ENCODE measurements at places on chromosomes 6 and 20. TPM values are rescaled to one million over a fixed set of nuclear protein-coding genes. Genes with fewer than 3 reads are reported as not detected.

DNA sequence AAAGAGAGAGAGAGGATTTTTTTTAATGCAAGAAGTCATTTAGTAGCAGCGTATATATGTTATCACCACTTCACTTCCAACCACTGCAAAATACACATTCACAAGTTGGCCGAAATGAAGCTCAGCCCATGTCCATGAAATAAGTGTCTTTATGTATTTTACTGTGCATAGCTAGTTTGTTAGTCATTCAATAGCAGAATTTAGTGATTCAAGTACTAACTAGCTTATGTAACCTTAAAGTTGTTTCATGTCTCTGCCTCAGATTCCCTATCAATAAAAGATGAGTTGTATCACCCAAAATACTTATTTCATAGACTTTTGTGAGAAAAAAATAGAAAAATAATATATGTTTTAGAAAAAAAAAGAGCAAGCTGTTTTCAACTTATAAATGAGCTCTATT is 153.7 kb upstream of the PRDM1 start:
- DNase-seq = no peak

The SAMD5 gene
- 7.3 TPM for total RNA-seq

DNA sequence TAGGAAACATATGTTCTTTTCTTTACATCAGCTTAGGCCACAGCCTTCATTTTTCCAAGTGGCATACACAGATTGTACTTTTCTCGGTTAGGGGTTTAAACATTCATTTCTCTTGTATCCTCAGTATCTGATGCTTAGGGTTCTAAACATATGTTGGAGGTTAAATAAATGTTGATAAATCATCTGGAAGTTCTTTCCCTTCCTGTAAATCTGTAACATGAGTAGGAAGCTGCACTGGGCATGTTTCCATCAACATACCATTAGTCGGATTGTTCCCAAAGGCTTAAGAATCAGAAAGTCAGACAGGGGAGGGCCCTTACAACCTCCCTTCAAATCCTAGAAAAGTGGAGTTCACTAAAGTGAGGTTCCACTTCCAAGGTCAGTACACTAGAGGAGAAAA is 54.8 kb upstream of the BCLAF1 start:
- DNase-seq = no peak

- no peak for DNase-seq
Observed at GRCh38 chr6:166942393-166943168, 13.8 kb downstream of the RNASET2 start.

The QKI gene
- total RNA-seq = 80.0 TPM
